ENCODE measurements at places on chromosomes 6 and 20.

DNA sequence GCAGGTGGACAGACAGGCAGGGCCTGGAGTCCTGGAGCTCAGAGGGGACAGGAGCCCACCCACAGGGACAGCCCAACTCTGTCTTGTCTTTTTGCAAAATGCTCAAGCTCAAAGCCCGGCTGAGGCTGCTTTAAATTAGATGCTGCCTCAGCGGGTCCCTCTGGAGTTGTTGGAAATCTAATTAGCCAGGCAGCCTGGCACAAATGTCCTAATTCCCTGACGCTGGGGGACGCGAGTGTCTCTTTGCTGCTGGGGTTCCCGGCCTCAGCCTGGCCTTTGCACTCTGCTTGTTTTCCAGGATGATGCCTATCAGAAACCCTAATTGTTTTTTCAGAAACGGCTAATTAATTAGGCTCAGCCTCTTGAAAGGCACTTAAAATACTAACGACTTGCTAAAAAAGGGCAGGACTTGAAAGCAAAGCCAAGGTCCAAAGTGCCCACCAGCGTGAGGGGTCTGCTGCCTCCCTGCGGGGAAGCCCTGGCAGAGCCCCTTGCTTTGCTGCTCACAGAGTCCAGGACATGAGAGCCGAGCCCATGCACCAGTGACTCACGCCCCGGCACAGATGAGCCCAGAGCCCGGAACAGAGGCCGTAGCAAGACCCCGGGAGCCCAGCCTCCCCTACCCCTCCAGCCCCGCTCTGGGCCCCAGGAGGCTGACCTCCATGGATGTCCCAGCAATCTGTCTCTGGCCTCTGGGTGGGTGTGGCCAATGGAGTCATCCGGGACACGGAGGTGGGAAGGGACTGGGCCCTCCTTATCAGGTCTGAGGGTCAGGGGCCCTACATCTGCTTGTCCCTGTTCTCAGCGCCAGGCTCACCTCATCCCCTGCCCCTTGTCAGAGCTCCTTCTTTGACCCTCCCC lies 46.0 kb upstream of the BHLHE23 start:
- no peak for DNase-seq

- no peak for DNase-seq
Measured at GRCh38 chr20:51565298-51566144, 23.0 kb upstream of the NFATC2 start.

DNA sequence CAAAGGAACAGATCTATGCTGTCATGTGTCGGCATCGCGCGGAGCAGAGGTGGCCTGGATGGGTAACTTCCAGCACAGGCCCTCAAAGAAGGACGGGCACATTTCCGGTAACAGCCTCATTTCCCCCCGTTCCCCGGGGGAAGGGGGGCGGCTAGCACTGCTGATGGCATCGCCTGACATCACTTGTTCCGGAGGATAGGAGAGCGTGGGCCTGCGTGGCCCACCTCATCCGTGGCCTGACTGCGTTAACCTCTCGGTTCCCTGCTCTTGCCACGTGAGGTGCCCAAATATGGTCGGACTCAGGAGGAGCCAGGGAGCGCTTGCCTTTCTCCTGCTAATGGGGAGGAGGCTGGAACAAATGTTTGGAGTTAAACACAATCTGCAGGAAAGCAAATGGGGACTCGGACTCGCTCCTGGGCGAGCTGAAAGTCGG lies at the start of gene AKAP12:
Gene AKAP12 (plus strand): TSS at position 365 of the 433 bp plus-strand sequence. CDS start 596 bp downstream, outside the sequence.
- no peak for DNase-seq

GRCh38 chr6:106444777-106445507 lies 84.4 kb downstream of the CRYBG1 start:
- DNase-seq, result no peak

DNA sequence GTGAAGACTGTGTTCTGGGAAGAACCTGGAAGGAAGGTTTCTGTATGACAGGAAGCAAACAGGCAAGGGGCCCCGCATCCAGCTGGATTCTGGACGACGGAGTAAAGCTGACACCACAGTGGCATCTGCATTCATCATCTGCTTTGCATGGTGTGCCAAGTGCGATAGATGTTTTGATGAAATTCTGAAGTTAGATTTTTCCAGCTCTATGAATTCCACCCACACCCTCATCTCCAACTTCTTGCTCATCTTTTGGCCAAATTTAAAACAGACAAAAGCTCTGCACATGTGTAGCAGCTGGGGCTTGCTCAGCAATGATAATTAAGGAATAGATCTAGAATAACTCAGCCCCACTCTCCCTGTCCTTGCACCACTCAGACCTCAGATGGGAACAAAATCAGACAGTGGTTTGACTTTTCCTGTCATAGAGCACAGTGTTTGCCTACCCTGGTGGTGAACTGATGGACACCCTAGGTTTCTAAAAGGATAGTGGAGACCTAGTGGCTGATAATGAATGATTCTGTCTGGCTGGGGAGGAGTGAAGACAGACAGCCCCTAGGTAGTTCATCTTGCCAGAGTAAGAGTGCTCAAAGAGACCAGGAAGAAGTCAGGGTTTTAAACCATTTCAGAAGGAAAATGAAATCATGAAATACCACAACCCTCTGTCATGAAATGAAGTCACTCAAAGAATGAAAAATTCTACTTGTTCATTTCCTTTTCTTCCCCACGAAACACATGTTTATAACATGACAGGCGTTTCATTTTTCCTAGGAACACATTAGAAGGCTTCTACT lies 85.8 kb downstream of the BCAS1 start:
- DNase-seq, result no peak

- DNase-seq, result no peak
Measured at GRCh38 chr20:10963717-10964266, 290.0 kb upstream of the JAG1 start.

GRCh38 chr20:42098418-42098817 lies 480.2 kb upstream of the CHD6 start:
- peak; percentile 53 for DNase-seq

GRCh38 chr6:85418059-85418458 lies 31.8 kb upstream of the NT5E start:
- DNase-seq, result no peak
